ENCODE measurements at places on chromosomes 5 and 9. TPM values are rescaled to one million over a fixed set of nuclear protein-coding genes. Genes with fewer than 3 reads are reported as not detected.

DNA sequence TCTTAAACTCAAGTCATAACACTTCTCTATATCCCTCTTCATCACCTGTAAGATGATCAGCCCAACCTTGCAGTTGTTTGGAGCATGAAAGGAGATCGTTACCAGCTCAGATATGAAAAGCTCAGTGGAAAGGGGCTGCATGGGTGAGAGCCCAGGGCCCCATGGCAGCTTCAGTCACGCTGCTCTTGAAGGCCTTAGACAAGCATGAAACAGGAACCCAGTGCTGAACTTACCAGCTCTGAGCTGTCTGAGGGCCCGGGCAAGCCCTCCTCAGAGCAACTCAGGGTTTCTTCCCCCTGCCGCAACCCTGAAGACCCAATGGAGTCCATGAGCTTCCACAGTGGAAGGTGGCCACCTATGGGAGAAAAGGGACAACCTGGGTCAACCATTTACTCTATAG is 3.3 kb downstream of the HK3 start:
- DNase-seq, result no peak

- no peak for DNase-seq
Observed at GRCh38 chr9:116990592-116990991, 303.5 kb downstream of the TRIM32 start.

DNA sequence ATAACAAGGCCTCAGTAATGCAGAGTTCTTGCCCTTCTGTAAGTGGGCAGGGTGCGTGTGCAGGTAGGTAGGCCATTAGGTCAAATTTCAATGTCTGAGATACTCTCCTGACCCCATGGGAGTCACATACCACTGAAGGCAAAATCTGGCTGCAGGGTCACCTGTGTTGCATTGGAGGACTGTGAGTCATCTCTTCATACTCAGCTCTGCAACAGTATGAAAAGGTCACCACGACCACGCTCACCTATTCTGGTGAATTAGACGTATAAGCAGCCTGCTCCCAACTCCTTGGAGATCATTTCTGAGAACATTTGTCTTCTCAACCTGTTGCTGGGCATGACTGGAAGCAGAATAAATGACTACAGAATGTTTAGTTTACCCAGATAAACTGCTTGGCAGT is 599.8 kb downstream of the PDE4D start:
- no peak for DNase-seq

GRCh38 chr5:42655982-42656650 is 100.5 kb upstream of the CCDC152 start:
- DNase-seq, result no peak

DNA sequence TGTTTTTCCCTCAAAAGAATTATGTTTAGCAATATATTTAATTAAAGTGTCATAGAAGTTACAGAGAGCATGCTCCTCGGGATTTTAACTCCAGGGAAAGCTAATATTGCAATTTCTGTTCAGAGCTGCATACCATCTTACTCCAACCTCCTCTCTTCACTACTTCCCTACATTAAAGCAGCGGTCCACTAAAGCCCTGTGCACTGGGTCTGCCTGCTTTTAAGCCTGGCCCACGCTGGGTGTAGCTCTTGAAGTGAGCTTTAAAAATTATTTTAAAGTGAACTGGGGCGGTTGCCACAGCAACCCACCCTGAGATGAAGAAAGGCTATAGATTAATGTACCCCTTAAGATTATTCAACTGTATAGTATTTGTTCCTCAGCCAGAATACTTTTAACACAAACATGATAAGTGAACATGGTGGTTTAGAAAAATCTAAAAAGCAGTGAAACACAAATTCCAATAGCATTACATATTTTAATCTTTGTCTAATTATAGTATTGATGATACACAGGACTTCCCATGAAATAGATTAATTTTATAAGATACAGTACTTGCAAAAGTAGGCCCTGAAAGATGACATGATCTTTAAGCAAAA is 3.9 kb upstream of the MEF2C start:
- no peak for DNase-seq

GRCh38 chr5:989961-990530 is 18.6 kb upstream of the NKD2 start:
- no peak for DNase-seq

FBXL7 gene
- total RNA-seq, result 4.0 TPM

MORN5 gene
- total RNA-seq, result not detected
